Globus pallidus (tissue), 1 donor: ENCODE measurements at places on chromosomes 1 and 21.
A peak's percentile ranks its signal among the peaks of the same experiment; 100 is the strongest.

- no peak for DNase-seq
These were observed 204.7 kb upstream of the RGS18 start for GRCh38 chr1:191953526-191953925.

- no peak for DNase-seq
These were observed 574.7 kb upstream of the ZP4 start for GRCh38 chr1:238465449-238465848.

- DNase-seq: no peak
These were observed 209.1 kb upstream of the COA6 start for GRCh38 chr1:234164098-234164709.

- no peak for DNase-seq
These were observed 51.5 kb upstream of the CNIH3 start for GRCh38 chr1:224564454-224565084.

DNA sequence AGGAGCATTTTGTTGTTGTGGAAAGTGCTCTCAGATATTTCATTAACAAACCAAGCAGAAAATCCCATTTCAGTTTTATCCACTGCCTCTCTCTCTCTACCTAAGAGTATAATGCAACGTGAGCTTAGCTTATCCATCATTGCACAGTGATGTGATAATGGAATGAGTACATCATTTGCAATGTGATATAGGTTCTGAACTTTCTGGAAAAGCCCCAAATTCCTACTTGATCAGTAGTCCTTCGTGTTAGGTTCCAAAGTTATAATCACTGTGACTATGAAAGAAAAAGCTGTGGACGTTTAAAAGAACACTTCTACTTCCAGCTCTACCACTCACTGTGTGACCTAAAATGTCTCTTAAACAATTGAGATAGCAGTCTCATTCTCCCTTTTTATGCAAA lies 76.4 kb upstream of the PRMT6 start:
- no peak for DNase-seq

GRCh38 chr1:188871164-188871563 lies 1606.5 kb downstream of the BRINP3 start:
- DNase-seq: no peak

- no peak for DNase-seq
These were observed 786 bp upstream of the CTSK start for GRCh38 chr1:150808846-150809245.

DNA sequence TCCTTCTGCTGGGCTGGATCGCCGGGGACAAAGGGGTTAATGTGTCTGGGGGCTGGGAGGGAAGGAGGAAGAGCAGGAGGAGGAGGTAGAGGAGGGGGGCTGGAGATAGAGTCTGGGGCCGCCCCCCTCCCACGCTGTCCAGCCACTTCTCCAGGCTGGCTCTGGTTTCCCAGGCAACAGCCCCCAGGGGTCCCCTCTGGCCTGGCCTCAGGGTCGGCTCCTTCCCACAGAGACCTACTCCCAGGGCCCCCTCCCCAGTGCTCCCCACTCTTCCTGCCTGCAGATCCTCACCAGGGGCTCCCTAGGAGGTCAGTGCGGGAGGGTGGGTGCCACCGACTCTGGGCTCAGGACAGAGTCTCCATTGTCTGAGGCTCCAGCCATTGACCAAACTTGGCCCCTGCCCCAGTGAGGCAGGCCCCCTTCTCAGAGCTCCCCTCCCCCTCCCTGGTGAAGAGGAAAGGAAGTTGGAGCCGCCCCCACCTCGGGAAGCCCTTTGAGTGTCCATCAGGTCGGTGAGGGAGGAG lies 34.1 kb downstream of the ARHGEF10L start:
- peak; percentile 73 for DNase-seq

GRCh38 chr1:223763881-223764280 lies 51.5 kb downstream of the CAPN2 start:
- DNase-seq: no peak

DNA sequence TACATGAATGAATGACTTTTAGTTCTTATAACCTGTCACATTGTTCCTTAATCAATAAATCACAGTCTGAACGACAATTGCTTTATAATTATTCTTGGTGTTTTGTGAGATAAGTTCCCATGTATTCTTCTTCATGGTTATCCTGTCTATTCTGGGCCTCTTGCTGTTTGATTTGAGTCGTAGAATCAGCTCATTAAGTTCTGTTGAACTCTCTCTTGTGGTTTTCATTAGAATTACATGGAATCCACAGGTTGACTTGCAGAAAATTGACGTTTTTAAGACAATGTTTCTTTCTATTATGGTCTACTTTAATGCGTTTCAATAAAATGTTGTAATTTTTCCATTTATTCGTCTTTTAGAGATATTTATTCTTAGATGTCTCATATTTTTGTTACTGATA lies 4.0 kb upstream of the LCE1A start:
- no peak for DNase-seq

- DNase-seq: no peak
These were observed 12.2 kb downstream of the ALG6 start for GRCh38 chr1:63379583-63379982.

DNA sequence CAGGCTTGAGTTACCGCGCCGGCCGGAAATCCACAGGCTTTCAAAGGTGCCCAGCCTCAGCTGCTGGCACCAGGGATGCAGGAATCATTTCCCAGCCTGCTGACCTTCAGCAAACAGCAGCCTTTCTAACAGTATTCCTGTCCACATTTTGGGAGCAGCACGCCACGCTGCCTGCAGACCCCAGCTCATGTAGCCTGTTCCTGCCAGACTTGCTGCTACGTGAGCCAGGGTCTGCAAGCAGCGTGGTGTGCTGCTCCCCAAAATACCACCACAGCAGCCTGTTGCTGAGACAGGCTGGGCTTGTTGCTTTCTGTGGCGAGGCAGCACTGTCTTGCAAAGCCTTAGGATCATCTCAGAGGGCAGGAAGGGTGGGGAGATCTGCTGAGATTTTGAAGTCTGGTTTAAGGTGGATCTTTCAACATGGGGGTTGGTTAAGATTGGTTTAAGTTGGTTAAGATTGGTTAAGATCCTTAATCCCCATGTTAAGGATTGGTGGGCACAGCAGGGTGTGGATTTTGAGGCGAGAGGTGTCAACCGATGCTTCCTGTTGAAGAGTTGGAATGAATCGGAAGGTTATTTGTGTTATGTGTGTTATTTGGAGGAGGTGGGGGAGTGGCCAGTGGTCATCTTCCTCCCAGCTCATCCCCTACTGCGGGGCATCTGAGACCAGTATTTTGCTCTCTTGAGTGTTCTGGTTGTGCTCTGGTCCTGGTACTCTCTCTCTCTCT lies 12.9 kb downstream of the FAAH start:
- DNase-seq: no peak

DNA sequence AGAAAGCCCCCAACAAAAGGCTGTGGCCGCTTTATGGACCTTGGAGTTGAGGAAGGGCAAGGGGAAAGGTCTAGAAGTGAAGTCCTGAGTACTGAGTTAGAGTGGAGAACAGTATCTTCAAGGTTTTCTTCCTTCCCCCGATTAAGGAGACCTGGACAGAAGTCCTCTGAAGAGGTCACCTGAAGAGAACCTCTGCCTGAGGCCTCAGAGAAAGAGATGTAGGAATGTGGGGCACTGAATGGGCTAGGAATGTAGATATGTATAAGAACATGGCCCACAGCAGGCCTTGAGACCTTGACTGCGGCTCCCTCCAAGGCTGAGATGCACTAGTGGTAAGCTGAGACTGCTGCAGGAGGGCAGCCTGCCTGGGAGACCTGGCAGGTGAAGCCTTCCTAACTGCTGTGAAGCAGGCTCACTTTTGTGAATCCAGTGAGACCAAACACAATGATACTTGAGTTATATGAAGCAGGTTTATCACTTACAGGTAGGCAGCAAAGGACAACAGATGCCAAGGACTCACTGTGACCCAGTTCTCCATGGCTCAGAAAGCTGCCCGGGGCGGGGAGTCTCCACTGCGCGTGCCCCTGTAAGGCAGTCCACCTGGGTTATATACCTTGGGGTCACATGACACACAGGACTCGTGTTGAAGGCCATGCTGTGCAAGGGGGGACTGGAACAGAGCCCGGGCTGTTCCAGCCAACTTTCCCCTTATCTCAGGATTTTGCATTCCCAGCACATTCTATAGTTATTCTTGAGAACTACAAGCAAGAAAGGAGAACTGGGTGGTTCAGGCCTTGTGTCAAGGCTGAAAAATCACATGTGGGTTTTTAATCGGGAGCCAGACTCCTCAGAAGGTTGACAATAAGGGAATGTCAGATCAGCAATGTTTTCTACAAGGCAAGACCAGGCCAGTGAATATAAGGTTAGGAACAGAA lies 78.8 kb upstream of the PPM1J start:
- DNase-seq: no peak

DNA sequence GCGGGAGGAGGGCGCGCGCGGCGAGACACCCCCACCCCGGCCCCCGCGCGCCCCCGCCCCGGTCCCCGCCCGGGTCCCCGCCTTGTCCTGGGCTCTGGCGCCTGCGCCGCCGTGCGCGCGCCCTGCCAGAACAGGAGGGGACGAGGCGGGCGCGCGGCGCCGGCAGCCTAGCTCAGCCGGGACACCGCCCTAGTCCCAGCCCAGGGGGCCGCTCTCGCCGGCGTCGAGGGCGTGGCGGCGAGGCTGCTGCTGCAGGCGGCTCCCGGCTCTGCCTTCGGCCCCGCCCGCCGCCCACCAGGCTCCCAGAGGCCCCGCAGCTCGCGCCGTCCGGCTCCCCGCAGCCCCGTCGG lies at the start of gene RCAN3:
RCAN3 (plus strand) TSS at position 128 of the 350 bp plus-strand sequence. CDS start 11,537 bp downstream, outside the sequence.
- peak; percentile 84 for DNase-seq

DNA sequence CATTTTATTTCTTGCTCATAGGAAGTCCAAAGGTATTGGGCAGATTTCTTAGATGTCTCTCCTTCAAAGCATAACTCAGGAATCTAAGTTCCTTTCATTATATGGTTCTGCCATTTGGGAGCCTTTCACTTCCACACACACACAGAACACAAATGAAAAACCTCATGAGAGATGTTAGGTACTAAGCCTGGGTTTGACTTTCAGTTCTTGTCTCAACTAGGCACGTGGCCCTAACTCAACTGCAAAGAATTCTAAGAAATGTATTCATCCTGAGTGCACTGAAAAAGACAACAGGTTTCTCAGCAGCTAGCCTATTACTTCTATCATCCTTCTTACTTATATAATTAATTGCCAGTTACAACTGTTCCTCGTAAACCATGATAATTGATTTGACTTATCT lies 190.0 kb upstream of the SAMSN1 start:
- DNase-seq: peak; percentile 15

DNA sequence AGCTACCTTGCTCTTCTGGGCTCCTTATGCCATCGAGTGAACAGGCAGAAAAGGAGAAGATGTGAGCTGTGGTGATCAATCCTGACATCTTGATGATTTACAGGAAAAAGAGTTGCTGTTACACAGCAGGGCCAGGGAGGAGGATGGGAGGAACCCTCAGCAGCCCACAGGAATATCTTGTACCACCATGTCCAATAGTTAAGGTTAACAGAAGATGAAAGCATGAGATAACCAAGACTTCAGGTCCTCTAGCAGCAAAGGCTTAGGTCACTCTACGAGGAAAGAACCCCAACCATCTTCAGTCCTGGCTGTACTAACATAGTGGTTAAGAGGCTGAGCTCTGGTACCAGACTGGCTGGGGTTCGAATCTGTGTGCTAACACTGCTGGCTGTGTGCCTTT lies 12.1 kb upstream of the SELENBP1 start:
- no peak for DNase-seq

GRCh38 chr1:241417258-241417657 lies 60.3 kb upstream of the RGS7 start:
- DNase-seq: no peak

DNA sequence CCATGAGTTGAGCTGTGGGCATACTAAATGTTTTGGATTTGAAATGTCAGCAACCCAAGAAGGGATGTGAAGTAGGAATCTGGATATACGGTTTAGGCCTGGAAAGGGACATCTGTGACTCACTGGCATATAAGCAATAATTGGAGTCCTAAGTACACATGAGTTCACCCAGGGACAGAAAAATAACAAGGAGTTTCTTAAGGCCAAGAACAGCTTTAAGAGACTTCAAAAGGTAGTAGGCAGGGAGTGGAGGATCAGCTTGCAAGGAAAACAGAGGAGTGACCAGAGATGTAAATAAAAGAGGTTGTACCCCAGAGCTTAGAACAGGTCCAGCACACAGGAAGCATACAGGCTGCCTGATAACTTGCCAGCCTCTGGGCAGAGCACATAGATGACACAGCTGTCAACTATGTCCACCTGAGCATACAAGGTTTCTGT lies 28.1 kb downstream of the TMEM50B start:
- DNase-seq: no peak

DNA sequence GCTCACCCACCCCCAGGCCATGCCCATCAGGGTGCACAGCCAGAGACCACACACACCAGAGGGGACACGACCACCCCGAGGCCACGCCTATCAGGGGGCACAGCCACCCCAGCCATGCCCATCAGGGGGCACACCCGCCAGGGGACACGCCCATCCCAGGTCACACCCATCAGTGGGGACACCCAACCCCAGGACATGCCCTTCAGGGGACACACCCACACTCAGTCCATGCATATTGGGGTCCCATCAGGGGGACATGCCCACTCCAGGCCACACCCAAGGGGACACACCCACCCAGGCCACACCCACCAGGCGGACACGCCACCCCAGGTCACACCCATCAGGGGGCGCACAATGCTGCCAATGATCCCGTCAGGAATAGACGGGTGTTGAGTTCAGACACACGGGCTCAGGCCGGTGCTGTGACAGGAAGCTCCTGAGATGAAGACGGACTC lies 20.7 kb downstream of the MCM3AP start:
- no peak for DNase-seq

DNA sequence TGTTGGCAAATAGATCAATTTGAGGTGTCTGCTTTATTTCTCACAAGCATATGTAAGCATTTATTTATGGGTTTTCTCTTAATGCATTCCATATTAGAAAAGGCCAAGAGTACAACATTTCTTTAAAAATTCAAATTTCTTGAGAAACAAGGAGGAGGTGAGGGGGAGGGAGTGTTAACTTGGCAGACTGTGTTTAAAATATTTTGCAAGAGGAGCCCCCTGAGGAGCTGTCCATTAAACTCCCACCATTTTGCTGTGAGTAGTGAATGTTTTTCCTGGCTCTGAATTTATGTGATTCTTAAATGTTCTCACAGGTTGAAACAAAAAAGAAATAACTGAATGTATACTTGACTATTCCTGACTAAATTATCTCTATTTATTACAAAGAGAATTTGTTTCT lies 363.8 kb downstream of the PTPRC start:
- DNase-seq: no peak

DNA sequence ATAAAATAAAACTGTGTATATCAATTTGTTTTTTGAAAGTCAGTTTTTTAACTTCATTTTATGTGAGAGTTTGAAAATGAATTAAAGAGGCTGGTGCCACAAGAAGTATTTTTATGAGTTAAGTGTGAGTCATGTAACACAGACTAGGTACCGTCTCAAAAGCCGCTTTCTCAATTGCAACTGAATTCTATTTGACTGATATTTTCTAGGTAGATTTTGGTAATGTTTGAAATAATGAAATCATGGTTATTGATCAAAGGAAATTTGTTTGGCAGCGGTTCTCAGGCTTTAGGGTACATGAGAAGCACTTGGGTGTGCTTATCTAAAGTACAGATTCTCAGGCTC lies 4.6 kb downstream of the SNX27 start:
- DNase-seq: no peak

DNA sequence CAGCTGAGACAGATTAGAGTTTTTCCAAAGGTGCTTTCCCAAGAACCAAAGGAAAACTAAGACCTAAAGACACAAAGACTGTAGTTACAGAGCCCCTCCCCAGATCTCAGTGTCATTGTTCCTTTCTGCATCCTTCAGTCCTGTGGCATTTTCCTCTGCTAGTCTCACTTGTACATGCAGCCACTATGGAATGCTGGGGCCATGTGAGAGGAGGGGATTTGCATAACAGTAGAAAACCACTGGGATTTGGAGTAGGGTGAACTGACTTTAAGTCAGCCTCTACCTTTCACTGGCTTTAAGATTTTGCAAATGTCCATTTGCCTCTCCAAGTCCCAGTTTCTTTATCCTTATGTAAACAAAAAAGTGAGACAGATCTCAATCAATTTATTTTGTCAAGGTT lies 119.4 kb upstream of the F3 start:
- no peak for DNase-seq
